ENCODE measurements at places on chromosomes 4 and X.

- no peak for DNase-seq
Measured at GRCh38 chr4:76637712-76638361, 202.8 kb downstream of the SHROOM3 start.

- no peak for DNase-seq
Measured at GRCh38 chrX:132209527-132209926, 9.7 kb downstream of the RAP2C start.

GRCh38 chrX:13015536-13016236 is 28.7 kb downstream of the FAM9C start:
- DNase-seq, result no peak

DNA sequence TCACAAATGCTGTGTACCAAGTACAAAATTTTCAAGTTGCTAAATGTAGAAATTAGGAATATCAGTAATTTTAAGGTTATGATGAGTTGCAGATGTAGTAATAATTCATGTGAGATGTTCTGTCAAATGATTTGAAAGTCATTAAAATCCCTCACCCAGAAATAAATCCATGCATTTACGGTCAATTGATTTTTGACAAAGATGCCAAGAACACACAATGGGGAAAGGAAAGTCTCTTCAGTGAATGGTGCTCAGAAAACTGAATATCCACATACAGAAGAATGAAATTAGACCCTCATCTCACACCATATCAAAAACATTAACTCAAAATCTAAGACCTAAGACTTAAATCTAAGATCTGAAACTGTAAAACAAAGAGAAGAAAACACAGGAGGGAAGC is 12.9 kb upstream of the BMPR1B start:
- no peak for DNase-seq

- DNase-seq, result no peak
Measured at GRCh38 chr4:121392426-121393086, 11.7 kb upstream of the QRFPR start.

- DNase-seq, result peak; percentile 47
Measured at GRCh38 chr4:73019462-73020047, 50.0 kb downstream of the COX18 start.

DNA sequence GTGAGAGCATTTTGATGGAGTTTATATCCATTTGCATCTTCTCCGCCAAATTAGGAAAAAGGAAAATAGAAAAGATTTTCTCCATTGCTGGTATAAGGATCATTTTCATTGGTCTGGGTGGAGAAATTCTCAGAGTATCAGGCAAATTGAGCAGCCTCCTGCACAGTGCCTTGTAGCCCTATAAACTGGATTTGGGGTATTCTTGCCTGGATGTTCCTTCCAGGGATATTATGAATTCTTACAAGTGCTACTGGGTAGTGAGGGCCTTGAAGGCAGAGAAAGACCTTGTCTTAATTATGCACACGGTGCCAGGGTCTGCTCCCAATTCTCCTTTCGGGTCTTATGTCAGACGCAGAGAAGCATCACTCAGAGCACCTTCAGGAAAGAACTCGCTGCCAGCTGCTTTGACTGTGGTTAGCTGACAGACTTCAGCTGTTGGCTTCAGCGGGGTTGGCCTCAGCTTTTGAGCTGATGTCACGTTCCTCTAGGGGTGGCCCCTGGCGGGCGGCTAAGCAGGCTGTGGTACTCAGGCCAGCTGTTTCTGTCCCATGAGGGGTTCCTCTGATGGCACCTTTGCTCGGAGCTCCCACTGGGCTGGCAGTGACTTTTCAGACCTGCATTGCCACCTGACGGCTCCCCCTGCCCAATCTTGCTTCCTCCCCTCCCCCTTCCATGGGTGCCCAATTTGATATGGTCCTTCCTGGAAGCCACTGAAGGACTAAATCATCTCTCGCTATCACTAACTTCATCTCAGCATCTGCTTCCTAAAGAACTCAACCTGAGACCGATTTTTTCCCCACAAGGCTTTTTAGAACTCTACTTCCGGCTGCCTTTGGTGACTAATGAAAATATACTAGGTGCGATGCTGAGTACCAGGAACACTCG is 519.5 kb downstream of the BCOR start:
- no peak for DNase-seq

GRCh38 chr4:41098093-41099048 is 116.0 kb downstream of the APBB2 start:
- DNase-seq, result no peak

DNA sequence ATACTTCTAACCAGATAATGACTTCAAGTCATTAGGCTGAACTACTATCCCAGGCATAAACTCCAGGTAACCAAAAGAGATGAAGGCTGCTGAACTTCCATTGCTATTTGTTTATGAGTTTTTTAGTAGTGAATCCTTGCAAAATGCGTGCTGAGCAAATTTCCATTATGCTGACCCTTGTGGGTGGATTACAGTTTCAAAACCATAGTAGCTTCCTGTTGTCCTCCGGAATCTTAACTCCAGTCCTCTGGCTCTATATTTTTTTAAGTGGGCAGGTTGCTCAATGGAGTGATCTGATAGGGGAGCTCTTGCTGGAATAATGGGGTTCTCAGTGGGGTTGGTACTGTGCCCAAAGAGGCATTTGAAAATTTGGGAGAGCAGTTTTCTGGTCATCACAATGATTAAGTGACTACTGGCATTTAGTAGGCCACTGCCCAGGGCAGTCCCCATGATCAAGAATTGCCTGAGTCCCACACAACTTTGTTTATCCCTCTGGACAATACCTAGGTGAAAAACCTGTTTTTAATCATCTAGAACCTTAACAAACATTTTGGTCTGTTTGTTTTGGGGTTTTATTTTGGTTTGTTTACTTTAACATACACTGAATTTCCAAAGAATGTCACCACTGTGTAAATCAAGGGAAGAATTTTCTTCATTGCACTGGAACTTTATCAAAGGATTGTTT is 302.3 kb upstream of the GATB start:
- DNase-seq, result no peak

DNA sequence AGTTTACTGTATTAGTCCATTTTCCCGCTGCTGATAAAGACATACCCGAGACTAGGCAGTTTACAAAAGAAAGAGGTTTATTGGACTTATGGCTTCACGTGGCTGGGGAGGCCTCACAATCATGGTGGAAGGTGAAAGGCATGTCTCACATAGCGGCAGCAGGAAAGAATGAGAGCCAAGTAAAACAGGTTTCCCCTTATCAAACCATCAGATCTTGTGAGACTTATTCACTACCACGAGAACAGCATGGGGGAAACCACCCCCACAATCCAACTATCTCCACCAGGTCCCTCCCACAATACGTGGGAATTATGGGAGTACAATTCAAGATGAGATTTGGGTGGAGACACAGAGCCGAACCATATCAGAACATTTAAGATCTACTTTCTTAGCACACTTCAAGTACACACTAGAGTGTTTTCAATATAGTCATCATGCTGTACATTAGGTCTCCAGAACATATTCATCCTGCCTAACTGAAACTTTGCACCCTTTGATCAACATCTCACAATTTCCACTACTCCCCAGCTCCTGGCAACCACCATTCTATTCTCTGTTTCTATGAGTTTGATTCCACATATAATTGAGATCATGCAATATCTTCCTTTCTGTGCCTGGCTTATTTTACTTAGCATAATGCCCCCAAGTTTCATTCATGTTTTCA is 341.0 kb downstream of the ARHGAP24 start:
- DNase-seq, result no peak

DNA sequence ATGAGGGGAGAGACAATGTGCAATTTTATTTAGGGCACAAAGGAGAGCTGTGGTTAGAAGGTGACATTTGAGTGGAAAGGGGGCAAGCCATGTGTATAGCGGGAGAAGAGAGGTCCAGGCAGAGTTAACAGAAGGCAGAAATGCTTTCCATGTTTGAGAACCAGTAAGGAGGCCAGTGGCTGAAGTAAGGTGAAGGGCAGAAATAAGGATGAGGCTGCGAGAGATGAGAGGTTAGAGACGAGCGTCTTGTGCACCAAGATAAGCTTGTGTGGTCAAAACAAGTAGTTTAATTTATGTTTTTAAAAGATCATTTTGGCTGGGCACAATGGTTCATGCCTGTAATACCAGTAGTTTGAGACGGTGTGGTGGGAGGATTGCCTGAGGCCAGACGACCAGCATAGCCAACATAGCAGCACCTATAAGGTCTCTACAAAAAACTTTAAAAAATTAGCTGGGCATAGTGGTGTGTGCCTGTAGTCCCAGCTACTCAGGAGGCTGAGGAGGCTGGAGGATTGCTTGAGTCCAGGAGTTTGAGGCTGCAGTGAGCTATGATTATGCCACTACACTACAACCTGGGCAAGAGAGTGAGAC is 8.5 kb downstream of the HTT start:
- DNase-seq, result no peak

GRCh38 chrX:101229170-101229569 is 9.6 kb downstream of the DRP2 start:
- DNase-seq, result no peak

DNA sequence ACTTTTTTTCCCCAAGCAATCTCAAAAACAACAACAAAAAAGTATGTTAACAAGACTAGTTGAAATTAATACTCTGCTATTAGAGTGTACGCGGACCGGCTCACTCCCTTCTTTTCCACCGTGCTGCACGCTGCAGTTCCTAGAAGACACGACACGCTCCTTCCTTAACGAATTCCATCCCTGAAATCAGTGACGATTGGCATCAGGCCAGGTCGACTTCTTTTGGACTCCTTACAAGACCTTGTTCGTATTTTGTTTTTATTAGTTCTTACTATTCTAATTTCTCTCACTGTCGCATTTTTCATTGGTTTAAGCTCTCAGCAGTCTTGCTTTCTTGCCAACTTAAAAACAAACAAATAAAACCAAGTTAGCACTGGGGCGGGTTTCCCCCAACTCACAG is 175.8 kb upstream of the PITX2 start:
- no peak for DNase-seq

- peak; percentile 11 for DNase-seq
Measured at GRCh38 chrX:53321230-53321942, 40.0 kb upstream of the IQSEC2 start.

- DNase-seq, result no peak
Measured at GRCh38 chr4:98601708-98602107, 56.7 kb downstream of the TSPAN5 start.

DNA sequence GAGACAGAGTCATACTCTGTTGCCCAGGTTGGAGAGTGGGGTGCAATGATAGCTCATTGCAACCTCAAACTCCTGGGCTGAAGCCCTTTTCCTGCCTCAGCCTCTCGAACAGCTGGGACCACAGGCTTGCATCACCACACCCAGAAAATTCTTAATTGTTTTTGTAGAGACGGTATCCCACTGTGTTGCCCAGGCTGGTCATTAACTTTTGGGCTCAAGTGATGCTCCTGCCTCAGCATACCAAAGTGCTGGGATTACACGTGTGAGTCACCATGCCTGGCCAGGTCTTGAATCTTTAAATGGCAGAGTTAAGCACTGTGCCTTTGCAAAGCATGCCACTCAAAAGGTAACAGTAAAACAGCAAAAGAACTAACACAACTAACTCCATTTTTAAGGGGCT is 28.6 kb upstream of the BBS12 start:
- no peak for DNase-seq

GRCh38 chrX:100911731-100912130 is 17.0 kb downstream of the XKRX start:
- DNase-seq, result no peak

DNA sequence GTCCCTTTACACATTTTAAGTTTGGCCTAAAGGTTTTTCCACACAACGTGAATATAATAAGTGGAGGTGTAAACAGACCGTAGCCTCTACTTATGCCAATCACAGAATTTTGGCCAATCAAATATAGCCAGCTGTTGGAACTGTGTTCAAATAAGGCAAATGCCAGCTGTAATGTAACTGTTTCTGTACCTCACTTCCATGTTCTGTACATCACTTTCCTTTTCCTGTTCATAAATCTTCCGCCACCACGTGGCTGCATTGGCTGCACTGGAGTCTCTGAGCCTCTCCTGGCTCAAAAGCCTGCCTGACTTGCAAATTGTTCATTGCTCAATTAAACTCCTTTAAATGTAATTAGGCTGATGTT is 105.1 kb upstream of the SMIM31 start:
- no peak for DNase-seq

GRCh38 chrX:78124307-78124706 is 15.1 kb downstream of the TAF9B start:
- DNase-seq, result no peak

DNA sequence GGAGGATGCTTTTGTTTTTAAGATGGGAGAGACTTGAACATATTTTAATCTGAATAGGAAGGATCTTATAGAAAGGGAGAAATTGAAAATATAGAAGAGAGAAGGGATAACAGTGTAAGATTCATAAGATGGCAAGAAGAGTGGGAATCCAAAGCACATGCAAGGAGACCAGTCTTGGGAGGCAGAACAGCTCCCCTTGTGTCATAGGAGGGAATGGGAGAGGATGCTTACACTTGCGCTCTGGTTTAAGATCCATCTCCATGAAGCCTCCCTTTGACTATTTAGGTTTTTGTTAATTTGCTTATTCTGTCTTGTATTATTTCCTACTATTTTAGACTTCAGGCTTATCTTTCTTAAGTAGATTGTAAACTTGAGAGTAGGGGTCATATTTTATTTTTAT is 42.7 kb downstream of the KIF4A start:
- no peak for DNase-seq

DNA sequence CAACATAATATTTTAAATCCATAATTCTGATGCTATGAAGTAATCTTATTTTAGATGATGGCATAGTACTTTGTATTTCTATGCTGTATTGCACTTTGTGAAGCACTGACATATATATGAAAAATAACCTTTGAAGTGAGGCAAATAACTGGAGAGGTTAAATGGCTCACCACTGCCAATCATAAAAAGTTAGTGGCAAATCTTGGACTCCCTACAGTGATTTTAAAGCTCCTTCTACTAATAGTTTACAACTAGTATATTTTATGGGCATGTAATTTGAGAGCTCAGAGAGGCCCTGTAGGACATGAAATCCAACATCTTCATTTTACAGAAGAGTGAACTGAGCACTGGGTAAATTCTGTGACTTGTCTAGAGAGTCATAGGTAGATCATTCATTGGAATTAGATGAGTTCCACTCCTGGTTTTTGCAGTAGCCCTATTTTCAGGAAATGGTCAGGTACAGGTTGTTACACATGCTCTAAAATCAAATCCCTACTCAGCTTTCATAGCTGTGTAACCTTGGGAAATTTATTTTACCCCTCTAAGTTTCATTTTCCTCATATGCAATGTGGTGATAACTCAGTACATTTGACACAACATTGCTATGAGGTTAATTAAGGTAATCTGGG is 804 bp upstream of the GC start:
- no peak for DNase-seq

DNA sequence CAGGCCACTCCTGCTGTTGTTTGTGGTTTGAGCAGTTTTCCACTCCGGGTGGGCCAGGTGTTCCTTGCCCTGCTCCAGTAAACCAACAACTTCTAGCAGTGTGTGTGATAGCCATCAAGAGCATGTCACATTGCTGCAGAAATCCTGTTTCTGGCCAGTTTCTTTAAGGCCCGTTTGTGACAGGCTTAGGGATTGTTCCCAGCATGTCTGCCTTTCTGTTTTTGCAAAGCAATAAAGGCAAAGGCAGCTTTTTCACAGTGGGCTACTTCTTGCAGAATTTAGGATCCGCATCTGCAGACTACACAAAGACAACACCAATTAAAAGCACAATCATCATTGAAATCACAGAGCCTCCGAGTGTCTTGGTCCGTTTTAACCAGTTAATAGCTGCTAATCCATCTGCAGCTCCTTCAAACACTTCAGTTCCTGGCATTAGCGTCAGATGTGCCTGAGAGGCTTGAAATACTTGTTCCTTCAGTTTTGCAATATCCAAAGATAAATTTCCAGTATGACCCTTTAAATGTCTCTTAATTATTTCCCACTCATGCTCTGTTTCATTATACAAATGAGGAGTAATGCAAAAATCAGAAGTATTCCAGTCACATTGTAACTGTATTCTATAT is 65.1 kb downstream of the ADAM29 start:
- no peak for DNase-seq
